Activated CD4-positive, alpha-beta T cell treated with anti-CD3 and anti-CD28 coated beads, Interleukin-2, amount 10 ng/mL, durations not matched to agents 24 days and 14 days (primary cell): ENCODE measurements at places on chromosomes 1 and 21. TPM values are rescaled to one million over a fixed set of nuclear protein-coding genes. Genes with fewer than 3 reads are reported as not detected.

The FOXJ3 gene
- 48.9 and 51.0 TPM in 2 replicates for total RNA-seq

The TMEM50A gene
- 94.1 and 102 TPM in 2 replicates for total RNA-seq

The BTBD19 gene
- total RNA-seq = 22.2 and 22.7 TPM in 2 replicates

The CAPN8 gene
- total RNA-seq = not detected in 2 replicates

The ELAPOR1 gene
- total RNA-seq = 30.3 and 32.0 TPM in 2 replicates

The CFHR3 gene
- total RNA-seq = not detected in 2 replicates

The RAB29 gene
- total RNA-seq = 27.8 and 29.1 TPM in 2 replicates

The PTPN7 gene
- 475 and 478 TPM in 2 replicates for total RNA-seq

The KLF17 gene
- total RNA-seq = not detected in 2 replicates

The DDR2 gene
- 0.37 and 0.45 TPM in 2 replicates for total RNA-seq

The LRRC71 gene
- total RNA-seq = not detected in 2 replicates

The ELF3 gene
- 0.14 and 0.68 TPM in 2 replicates for total RNA-seq

The MYOG gene
- total RNA-seq = not detected in 2 replicates

The ZNF697 gene
- total RNA-seq = 4.5 and 4.8 TPM in 2 replicates

The MR1 gene
- 14.6 and 16.2 TPM in 2 replicates for total RNA-seq

The AADACL3 gene
- not detected in 2 replicates for total RNA-seq

The GSTM1 gene
- 92.2 and 94.2 TPM in 2 replicates for total RNA-seq

The COL16A1 gene
- not detected in 2 replicates for total RNA-seq

The KRTAP19-1 gene
- not detected in 2 replicates for total RNA-seq

The MPZ gene
- 2.8 and 3.0 TPM in 2 replicates for total RNA-seq

The TNNI3K gene
- total RNA-seq = not detected in 2 replicates

The CAMTA1 gene
- total RNA-seq = 66.0 and 69.9 TPM in 2 replicates

The RHOU gene
- 0.51 and 0.69 TPM in 2 replicates for total RNA-seq

The FNDC7 gene
- total RNA-seq = not detected in 2 replicates

The GBP6 gene
- 0.40 and 0.50 TPM in 2 replicates for total RNA-seq

The FAM78B gene
- 1.6 and 1.9 TPM in 2 replicates for total RNA-seq

The PTPRU gene
- 0.47 and 0.95 TPM in 2 replicates for total RNA-seq

The FCRL1 gene
- total RNA-seq = not detected in 2 replicates

The IGSF3 gene
- 2.1 and 2.2 TPM in 2 replicates for total RNA-seq

The IL23R gene
- total RNA-seq = 3.1 and 3.8 TPM in 2 replicates

The RHCE gene
- 0.14 TPM in 1 of 2 replicates, not detected in the other for total RNA-seq

The CFH gene
- 0.16 and 0.17 TPM in 2 replicates for total RNA-seq

The CCDC181 gene
- 0.09 TPM in 1 of 2 replicates, not detected in the other for total RNA-seq

The RGS13 gene
- not detected in 2 replicates for total RNA-seq

The RBM34 gene
- total RNA-seq = 123 and 135 TPM in 2 replicates

The KTI12 gene
- total RNA-seq = 20.4 and 22.3 TPM in 2 replicates

The GUK1 gene
- total RNA-seq = 211 and 222 TPM in 2 replicates

The RPE65 gene
- not detected in 2 replicates for total RNA-seq

The PLPPR5 gene
- total RNA-seq = not detected in 2 replicates

The NCF2 gene
- total RNA-seq = 5.3 and 6.2 TPM in 2 replicates
